NCI-H446 (cell line): ENCODE measurements at places on chromosomes 12 and 14.

GRCh38 chr14:72610096-72610830, 283.6 kb downstream of the DPF3 start:
- no peak for DNase-seq

GRCh38 chr12:71130521-71131069, 27.2 kb downstream of the TSPAN8 start:
- DNase-seq: no peak

DNA sequence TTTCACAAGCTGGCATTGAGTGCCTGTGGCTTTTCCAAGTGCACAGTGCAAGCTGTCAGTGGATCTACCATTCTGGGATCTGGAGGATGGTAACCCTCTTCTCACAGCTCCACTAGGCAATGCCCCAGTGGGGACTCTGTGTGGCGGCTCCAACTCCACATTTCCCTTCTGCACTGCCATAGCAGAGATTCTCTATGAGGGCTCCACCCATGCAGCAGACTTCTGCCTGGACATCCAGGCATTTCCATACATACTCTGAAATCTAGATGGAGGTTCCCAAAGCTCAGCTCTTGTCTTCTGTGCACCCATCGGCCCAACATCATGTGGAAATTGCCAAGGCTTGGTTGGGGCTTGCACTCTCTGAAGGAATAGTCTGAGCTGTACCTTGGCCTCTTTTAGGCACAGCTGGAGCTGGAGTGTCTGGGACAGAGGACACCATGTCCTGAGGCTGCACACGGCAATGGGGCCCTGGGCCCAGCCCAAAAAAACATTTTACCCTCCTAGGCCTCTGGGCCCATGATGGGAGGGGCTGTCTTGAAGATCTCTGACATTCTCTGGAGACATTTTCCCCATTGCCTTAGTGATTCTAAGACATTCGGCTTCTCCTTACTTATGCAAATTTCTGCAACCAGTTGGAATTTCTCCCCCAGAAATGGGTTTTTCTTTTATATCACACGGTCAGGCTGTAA, 313.3 kb upstream of the SFSWAP start:
- DNase-seq: no peak

GRCh38 chr12:89783359-89784060, 74.9 kb upstream of the ATP2B1 start:
- DNase-seq: peak; percentile 76

DNA sequence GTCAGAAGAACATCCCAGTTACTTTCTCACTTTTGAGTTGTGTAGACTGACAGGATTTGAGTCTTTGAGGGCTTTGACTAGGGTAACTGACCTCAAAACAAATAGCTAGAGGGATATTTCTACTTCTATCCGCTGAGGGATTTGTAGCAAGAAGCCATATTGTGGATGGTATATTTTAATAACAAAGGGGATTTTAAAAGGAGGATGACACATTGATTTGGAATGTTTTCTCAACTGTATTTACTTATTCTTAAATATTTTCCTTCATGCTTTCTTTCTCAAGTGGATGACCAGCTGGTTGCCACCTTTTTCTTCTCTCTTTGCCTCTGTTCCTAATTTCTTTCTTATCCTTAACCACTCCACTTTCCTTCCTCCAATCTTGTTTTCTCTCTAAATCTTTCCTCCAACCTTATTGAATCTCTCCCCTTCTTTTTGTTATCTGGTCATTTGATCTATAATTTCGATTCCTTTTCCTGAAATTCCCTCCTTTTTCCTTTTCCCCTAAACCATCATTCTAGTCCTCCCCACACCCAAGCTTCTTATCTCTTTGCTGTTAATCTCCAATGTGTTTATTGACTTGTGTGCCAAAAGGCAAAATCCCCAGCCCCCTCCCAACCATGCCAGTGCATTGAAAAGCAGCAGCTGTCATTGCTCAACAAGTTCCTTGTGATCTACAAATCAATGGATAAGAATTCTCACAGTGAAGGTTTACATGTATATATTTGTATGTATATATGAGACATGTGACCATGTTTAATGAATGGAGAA, 411.6 kb downstream of the RAD51B start:
- no peak for DNase-seq

DNA sequence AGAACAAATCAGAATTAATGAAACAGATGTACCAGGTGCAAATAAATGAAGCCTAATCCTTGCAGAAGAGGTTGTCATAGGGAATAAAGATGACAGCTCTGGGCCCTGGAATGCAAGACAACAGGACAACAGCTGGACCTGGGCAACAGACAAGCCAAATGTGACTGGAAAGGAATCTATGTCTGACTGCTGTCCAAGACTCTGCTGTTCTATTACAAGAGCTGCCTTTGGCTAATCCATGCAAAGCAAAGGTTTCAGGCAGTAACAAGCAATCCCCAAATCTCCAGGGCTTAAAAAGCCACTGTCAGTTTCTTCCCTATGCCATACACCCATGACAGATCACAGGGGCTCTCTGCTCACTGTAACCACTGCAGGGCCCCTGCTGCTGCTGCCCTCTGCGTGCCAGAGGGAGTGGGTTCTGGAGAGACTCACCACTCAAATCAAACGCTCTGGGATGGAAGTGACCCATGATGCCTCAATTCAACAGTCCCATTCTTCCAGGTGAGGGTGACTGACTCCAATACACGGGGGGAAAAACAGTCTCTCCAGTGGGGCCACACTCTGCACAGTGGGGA, 218.9 kb upstream of the SFSWAP start:
- DNase-seq: no peak

GRCh38 chr14:69657950-69658355, 46.6 kb downstream of the SUSD6 start:
- DNase-seq: no peak
